ENCODE measurements at places on chromosomes 1 and 21. TPM values are rescaled to one million over a fixed set of nuclear protein-coding genes. Genes with fewer than 3 reads are reported as not detected.

The OR2T11 gene
- total RNA-seq, result not detected

The SLAMF6 gene
- total RNA-seq, result not detected

- no peak for DNase-seq
Measured at GRCh38 chr1:68801440-68801839, 304.6 kb upstream of the DEPDC1 start.

DNA sequence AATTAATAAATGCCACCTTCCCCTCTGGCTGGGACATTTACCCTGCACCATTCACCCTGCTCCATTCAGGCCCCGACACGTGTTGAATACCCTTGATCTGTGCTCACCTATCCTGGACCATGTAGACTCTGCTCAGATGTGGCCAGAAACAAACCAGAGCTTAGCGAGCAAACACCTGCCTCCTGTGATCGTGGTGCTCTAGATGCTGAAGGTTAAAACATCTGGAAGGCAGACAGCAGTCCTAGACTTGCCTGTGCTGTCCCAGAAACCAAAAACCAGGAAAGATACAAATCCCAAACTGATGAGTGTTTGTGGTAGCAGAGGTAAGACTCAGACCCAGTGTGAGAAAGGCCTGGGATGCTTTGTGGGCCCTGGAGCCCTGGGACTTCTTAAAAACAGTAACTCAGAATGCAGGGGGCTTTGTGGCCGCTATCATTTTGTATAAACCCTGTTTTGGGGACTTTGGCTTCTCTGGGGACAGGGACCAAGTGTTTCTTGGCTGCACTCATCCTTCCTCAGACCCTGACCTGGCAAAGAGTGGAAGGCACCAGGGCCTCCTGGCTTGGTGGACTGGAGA lies 99.6 kb downstream of the DMRTB1 start:
- no peak for DNase-seq

The CAMK2N1 gene
- 0.87 TPM for total RNA-seq

GRCh38 chr1:29650041-29650400 lies 413.7 kb downstream of the PTPRU start:
- no peak for DNase-seq

The TMEM82 gene
- total RNA-seq, result not detected

- DNase-seq, result no peak
Measured at GRCh38 chr1:45607404-45608074, 16.3 kb downstream of the CCDC17 start.

GRCh38 chr1:47507144-47507543 lies 69.3 kb downstream of the FOXD2 start:
- DNase-seq, result no peak

The CYP2J2 gene
- total RNA-seq, result under 0.01 TPM

DNA sequence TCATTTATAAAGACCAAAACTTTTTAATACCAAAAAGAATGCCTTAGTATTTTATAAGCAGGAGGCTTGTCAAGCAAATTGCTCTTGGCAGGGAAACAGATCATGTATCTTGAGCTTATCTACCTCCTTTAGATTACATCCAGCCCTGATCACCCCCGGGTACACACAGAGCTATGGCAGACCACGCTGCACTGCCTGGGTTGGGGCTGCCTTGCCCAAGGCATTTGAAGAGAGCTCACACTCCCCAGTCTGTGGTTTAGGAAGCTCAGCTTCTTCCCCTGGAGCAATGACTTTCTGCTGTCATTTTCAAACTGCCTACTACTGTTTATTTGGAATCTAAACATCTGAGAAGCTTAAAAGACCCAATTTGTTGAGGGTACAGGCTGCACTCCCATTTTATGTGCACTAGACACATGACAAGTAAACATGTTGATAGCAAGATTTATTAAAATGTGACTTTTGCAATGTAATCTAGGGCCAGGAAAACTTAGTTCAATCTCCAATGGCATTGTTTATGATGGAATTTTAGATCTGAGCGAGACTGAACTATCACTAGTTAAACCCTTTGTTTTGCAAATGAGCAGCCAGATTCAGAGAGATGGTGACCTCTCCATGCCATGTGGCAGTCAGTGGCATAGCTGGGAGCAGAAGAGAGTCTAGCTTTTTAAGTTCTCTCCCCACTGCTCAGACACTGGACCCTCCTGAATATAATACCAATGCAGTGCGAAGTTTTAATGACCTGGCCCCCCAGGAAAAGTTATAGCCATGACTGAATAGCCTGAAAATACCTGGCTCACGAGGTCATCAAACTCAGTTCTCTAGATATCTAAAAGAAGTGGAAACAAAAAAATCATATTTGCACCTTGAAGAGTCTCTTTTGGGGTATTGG lies 214.9 kb downstream of the HLX start:
- DNase-seq, result no peak

The MCOLN2 gene
- not detected for total RNA-seq

GRCh38 chr1:117892512-117892911 lies 36.9 kb downstream of the GDAP2 start:
- no peak for DNase-seq
